ENCODE measurements at places on chromosomes 16 and 17.

- DNase-seq = no peak
Observed at GRCh38 chr17:48841395-48841831, 10.6 kb downstream of the CALCOCO2 start.

DNA sequence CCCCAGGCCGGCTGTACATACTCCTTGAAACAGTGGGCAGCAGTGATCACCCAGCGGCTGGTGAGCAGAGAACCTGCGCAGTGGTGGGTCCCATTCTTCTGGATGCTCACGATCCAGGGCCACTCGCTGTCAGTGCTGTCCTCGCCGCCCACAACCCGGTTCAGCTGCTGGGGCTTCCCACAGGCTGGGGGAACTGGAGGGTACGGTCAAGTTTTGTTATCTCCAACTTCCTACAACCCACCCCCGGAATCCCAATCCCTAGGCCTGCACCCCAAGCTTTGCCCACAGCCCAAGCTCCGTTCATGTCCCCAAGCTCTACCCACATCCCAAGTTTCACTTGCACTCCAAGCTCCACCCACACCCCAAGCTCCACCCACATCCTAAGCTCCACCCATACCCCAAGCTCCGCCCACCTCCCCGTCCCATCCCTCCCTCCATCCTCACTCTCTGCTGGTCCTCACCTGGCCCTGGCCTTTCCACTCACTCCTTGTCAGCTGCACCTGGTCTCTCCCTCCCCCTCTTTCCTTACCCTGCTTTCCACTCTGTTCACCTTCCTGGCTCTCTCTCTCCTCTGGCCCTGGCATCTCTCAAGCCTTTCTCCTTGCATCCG is 1.8 kb downstream of the PRSS22 start:
- DNase-seq = no peak

DNA sequence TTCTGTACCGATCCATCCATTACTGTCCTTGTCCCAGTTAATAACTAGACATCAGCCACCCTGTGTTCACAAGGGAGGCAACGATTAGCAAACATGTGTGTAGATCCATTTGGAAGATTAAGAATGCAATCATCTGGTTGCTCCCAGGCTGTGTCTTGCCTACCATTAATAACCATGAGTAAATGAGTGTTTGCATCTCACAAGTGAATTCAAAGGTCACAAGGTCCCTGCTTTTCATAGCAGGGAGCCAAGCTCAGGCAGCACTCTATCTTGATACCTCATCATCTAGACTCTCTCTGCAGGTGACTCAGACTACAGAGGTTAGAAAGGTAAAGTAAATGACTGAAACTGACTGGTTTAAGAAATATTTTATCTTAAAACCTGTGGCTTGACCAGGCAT is 25.3 kb downstream of the VWA3A start:
- no peak for DNase-seq

DNA sequence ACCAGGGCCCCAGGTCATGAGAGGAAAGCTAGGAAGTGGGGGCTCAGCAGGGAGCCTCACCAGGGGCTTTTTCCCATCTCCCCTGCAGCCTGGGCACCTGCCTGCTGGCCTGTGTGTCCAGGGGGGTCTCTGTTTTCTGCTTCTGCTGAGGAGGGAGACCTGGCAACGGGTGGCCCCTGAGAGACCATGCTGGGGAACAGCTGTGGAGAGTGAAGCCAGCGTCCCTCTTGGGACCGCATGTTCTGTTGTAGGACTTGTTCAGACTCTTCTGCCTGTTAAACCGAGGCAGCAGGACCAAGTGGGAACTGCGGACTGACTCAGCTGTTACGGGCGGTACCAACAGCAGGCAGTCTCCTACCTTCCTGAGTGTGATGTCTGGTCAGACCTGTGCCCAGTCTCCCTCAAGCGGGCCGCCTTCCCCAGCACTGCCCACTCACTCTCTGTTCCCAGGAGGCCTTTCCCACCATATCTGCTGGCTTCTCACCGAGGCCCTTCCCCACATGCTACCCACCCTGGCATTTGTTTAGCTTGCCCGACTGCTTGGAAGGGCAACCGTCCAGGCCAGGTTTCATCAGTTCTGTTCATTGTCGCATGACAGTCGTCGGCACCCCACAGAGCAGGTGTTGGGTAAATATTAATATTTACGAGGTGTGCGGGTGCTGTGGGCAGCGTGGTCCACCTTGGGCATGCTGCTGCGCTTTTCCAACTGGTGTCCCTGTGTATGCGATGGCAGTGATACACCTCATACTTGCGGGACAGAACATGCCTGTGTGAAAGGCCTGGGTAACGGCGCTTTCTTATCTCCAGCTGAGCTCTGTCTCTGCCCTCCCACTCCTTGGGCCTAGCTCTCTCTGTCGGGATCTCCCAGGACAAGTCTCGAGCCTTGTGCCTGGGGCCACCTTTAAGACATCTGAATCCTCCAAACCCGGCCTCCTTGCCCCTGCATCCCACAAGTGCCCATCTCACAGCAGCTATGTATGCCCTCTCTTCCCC is 69.4 kb downstream of the MPRIP start:
- no peak for DNase-seq

GRCh38 chr16:10950393-10950792 is 6.0 kb downstream of the CLEC16A start:
- no peak for DNase-seq

GRCh38 chr17:9071811-9072498 is 50.6 kb downstream of the NTN1 start:
- no peak for DNase-seq

DNA sequence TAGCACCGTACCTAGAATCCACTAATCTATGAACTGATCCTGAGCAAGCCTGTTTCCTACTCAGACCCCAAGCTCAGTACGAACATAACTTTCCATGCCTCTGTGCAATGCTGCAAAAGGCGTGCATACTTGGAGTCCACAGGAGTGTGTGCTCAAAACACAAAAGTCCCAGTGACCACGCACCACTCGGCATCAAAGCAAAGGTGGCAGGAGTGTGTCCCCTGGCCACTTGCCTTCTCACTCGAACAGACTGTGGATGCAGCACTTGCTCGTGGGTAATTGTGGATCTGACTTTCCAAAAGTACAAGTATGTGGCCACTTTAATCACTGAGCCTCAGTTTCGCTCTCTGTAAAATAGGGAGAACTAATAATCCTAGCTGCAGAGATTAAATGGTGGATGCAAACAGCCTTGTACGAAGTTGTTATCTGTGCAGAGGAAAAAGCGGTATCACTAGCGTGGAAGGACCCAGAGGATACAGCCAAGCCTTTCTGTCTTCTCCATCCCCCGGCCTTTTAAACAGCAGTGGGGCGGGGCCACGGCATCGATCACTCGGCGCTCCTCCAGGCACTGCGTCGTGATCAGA is 311 bp upstream of the KDM8 start:
- peak; percentile 92 for DNase-seq

GRCh38 chr17:40953881-40954280 is 12.9 kb downstream of the KRT39 start:
- no peak for DNase-seq

DNA sequence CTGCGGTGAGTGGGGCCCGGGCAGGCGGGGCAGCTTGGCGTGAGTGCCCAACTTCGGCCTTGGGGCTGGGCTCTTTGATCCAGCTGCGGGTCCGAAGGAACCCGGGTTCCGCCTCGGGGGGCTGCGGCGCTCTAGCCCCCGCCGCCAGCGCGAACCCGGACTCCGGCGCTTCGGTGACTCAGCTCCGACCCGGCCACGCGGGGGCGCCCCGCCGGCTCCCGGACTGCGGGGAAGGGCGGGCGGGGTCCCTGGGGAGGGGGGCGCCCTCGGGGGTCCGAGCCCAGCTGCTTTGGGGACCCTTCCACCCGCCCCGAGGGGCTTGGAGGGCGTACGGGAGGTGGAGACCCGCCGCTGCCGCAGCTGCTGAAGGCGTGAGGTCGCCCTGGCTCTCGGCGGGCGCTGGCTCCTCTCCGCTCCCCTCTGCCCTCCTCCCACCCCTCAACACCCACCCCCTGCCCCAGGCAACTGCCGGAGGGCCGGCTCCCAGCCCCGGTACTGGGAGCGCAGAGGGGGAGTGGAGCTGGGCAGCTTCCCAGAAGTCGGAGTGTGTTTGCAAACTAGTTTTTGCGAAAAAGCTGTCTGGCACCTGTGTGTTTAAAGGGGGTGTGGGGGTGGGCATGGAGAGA is 516 bp downstream of the CPNE2 start:
- no peak for DNase-seq

- DNase-seq = no peak
Observed at GRCh38 chr16:72469932-72470331, 298.0 kb upstream of the PMFBP1 start.

GRCh38 chr16:2467528-2468232 is 3.4 kb upstream of the NTN3 start:
- no peak for DNase-seq

All from activated CD4-positive, CD25-positive, alpha-beta regulatory T cell (primary cell).